Activated T-helper 1 cell treated with anti-CD3 and anti-CD28 coated beads, Interleukin-12 subunit alpha, Interleukin-12 subunit beta, Interleukin-2, Interleukin-4 antibody, amounts not matched to agents 30 ng/mL and 10 ng/mL and 1 ng/mL, durations not matched to agents 14 hours and 24 hours and 36 hours (primary cell): ENCODE measurements at places on chromosomes 16 and 17. TPM values are rescaled to one million over a fixed set of nuclear protein-coding genes. Genes with fewer than 3 reads are reported as not detected.

DNA sequence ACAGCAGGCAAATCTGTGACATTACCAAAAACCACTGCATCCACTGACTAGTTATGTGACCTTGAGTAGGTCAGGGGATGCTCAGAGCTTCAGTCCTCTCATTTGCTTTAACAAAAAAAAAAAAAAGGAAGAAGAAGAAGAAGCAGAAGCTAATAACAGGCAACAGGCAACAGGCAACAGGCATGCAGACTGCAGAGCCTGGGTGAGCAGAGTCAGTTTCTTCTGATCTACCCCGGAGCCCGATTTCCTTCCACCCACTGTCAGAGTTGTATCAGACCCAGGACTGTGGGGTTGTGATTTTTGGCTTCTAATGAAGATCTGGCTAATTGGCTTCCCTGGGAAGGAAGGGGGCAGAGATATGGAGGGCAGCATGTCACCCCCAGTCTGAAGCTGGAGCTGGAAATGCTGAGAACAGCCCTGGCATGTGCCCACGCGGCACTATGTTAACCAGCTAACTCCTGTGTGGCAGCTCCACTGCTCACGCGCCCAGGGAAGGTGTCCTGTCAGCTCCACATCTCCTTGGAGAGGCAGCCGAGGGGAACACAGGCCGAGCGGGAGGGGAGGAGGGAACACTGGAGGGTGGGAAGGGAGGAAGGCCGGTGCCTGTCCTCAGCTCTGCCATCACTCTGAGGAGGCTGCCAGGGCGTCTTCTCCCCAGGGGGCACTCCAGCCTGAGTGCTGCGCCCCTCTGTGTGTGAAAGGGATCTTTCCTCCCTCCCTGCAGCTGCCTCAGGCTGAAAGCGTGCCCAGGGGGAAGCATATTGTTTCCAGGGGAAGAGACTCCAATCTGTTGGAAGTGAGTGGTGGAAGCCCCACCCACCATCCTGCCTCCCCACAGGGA is 17.6 kb downstream of the SRCIN1 start:
- no peak for DNase-seq

DNA sequence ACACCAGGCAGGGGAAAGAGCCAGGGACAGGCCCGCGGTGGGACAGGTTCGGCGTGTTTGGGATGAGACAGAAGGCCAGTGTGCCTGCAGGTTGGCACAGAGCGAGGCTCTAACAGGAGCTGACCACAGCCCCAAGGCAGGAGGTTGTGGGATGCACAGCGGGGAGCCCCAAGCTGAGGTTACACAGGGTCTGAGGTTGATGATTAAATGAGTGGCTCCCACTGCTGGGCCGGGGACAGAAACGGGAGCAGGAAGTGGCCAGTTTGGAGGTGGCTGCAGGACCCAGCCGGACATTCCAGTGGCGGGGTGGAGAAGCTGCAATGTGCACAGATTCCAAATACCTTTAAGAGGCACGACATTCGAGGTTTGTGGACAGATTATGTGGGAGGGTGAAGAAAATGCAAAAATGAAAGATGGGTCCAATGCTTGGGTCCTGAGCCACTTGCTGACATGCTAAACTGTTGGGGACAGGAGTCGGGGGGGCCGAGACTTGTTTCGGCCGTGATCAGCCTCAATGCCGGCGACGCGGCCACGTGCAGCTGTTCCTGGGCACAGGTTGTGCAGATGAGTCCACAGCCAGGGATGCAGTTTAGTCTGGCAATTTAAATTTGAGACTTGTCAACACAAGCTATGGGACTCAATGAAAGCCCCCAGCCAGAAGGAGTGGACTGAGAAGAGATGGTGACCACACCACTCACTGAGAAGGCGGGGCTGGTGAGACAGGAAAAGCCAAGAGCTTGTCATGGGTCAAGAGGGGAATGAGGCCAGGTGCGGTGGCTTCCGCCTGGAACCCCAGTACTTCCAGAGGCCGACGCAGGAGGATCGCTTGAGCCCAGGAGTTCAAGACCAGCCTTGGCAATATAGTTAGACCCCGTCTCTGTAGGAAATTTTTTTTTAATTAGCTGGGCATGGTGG is 8.7 kb downstream of the ENPP7 start:
- no peak for DNase-seq

- peak; percentile 79 for DNase-seq
These were observed 2.0 kb downstream of the CORO7 start for GRCh38 chr16:4414187-4414917.

MILR1 gene
- total RNA-seq, result 0.26 and 0.37 TPM in 2 replicates

DNA sequence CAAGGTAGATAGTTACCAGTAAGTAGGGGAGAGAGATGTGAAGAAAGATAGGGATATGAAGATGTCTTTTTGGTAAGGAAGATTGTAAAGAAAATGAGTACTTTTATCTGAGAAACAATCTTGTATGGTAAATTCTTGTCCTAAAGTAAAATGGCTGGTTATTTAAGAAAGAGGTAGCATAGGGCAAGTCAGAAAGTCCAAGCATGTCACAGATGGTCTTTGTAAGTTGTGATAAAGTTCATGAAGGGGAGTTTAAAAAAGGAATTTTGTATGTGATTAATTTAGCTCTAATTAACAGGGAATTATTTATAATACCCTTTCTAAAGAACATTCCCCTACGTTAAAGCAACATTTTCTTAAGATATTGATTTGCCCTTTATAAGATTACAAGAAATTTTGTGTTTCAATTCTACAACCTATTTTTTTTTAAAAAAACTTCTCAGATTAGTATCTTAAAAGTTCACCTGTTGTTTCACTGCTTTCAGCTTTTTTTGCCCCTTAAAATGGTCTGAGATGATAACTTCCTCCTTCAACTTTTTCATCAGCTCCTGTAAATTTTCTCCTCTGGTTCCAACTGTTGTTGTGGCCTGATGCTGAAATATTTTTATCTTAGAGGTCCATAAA is 16.2 kb upstream of the CPHXL start:
- no peak for DNase-seq

TBC1D3G gene
- not detected in 2 replicates for total RNA-seq

RHOT1 gene
- 25.9 and 27.2 TPM in 2 replicates for total RNA-seq

OTOP3 gene
- not detected in 2 replicates for total RNA-seq

AANAT gene
- not detected in 2 replicates for total RNA-seq

DNA sequence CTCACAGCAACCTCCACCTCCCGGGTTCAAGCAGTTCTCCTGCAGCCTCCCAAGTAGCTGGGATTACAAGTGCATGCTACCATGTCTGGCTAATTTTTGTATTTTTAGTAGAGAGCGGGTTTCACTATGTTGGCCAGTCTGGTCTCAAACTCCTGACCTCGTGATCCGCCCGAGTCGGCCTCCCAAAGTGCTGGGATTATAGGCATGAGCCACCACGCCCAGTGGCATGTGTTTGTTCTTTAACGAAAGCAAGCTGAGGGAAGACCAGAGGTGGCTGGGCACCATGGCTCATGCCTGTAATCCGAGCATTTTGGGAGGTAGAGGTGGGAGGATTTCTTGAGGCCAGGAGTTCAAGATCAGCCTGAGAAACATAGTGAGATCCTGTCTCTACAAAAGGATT is 18.1 kb downstream of the TNFRSF13B start:
- no peak for DNase-seq

PDXDC1 gene
- 63.6 and 64.3 TPM in 2 replicates for total RNA-seq

DNA sequence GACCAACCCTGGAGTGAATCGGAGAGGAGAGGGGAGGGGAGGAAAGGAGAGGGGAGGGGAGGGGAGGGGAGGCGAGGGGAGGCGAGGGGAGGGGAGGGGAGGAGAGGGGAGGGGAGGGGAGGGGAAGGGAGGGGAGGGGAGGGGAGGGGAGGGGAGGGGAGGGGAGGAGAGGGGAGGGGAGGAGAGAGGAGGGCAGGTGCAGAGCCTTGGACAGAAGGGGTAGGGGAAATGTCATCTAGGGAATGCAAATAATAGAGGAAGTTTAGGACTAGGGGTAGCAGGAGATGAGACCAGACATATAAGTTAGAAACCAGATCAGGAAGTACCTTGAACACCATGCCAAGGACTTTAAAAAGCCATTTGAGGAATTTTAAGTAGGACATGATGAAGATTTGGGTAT is 119.8 kb downstream of the RBFOX3 start:
- no peak for DNase-seq

KRTAP9-8 gene
- total RNA-seq, result not detected in 2 replicates

DNA sequence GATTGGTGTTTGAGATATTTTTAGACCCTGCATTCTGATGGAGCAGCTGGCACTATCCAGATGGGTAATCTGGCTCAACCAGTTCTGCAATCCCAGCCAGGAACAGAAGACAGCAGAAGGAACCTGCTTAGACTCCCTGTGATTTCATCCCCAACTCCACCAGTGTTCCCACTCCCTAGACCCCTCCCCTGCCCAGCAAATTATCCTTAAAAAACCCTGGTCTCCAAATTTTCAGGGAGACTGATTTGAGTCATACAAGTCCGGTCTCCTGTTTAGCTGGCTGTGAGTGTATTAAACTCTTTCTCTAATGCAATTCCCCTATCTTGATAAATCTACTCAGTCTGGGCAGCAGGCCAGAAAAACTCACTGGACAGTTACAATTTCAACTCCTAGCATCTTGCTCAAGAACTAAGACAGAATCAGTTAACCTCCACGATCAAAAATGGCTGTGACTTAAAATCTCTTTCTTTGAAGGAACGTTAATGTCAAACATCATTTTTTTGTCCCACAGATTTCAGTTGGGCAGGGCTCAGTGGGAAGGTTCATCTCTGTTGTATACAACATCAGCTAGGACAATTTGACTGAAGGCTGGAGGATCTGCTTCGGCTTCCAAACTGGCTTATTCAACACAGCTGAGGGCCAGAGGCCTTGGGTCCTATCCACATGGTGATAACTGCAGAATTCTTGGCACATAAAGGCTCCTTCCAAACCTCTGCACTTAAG is 4.9 kb upstream of the RBL2 start:
- no peak for DNase-seq

DNA sequence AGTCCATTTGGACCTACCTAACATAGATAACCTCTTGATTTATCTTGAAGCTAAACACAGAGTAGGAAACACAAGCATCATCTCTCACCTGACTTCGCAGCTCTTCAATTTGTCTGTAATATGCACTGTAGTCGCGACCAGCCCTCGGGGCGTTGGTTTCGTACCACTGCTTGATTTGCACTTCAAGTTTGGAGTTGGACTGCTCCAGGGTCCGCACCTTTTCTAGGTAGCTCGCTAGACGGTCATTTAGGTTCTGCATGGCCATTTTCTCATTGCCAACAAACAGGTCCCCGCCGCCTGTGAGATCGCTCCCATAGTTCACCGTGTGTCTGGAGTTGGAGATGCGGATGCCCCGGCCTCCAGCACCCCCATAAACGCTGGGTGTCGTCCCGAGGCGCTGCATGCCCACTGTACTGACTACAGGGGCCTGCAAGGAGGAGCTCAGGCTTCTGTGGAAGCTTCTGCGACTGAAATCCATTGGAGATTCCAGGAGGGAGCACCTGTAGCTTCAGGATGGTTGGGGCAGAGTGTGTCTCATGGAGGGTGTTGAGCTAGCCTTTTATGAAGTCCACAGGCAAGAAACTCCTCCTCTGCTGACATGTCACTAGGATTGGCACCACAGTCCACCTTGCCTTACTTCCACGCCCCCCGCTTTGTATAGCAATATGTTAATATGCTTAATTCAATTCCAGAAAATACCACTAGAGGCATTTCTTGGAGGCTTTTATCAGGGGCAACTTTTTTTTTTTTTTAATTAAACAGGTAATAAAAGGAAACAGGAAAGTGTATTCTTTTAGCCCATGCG is at the start of gene KRT20:
Gene KRT20 (minus strand): TSS at position 535 of the 805 bp plus-strand sequence. CDS start 57 bp downstream, at position 478.
- DNase-seq, result no peak

C16orf92 gene
- total RNA-seq, result not detected in 2 replicates

- no peak for DNase-seq
These were observed 9.4 kb upstream of the KCNJ2 start for GRCh38 chr17:70159980-70160379.

DNA sequence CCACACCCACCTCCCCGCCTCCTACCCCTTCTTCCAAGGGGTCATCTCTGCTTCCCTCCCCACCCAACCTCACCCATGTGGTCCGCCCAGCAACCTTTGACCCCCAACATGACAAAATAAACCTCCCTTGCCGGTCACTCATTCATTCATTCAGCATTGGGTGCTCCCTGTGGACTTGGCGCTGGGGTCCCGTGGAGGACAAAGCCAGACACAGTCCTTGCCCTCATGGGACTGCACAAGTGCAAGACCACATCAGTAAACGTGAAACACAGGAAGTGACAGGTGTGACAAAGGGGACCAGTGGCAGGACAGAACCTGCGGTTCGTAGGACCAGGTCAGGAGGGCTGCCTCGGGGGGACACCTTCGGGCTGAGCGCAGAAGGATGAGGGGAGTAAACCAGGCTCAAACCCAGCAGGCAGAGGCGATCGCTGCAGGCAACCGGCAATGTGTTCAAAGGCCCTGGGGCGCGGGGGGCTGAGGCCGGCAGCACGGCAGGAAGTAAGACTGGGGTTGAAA is 185.4 kb downstream of the SEC14L1 start:
- no peak for DNase-seq

TNS4 gene
- 14.5 and 15.5 TPM in 2 replicates for total RNA-seq

KRTAP3-3 gene
- total RNA-seq, result not detected in 2 replicates

TBC1D3E gene
- not detected in 2 replicates for total RNA-seq

- DNase-seq, result no peak
These were observed 16.4 kb upstream of the CCL23 start for GRCh38 chr17:36034127-36034526.

- DNase-seq, result no peak
These were observed 116.5 kb downstream of the CYLD start for GRCh38 chr16:50858376-50858775.

GRCh38 chr17:19728084-19728495 is 11.7 kb upstream of the SLC47A2 start:
- DNase-seq, result no peak

KRT36 gene
- total RNA-seq, result not detected in 2 replicates
